ENCODE measurements at places on chromosomes 12 and 14.

GRCh38 chr12:108896336-108896735, 16.4 kb downstream of the DAO start:
- no peak for DNase-seq

DNA sequence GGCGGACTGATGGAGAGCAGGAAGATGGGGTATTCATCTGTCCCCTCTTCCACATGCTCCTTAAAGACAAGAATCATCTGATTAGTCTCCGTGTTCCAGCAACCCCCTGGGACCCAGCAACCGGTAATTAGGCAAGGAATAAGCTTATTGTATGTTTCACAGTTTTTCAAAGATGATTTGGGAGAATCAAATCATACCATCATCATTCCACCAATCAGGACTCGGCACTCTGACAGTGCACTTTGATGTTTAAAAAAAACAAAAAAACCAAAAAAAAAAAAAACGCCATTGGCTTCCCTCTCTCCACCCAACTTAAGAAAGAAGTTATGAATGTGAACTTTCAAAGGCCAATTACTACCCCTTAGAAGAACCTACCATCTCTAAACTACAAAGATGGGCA, 1.3 kb upstream of the DYNC1H1 start:
- no peak for DNase-seq

- peak; percentile 89 for DNase-seq
These were observed 146.7 kb downstream of the DYRK2 start for GRCh38 chr12:67795236-67795635.

DNA sequence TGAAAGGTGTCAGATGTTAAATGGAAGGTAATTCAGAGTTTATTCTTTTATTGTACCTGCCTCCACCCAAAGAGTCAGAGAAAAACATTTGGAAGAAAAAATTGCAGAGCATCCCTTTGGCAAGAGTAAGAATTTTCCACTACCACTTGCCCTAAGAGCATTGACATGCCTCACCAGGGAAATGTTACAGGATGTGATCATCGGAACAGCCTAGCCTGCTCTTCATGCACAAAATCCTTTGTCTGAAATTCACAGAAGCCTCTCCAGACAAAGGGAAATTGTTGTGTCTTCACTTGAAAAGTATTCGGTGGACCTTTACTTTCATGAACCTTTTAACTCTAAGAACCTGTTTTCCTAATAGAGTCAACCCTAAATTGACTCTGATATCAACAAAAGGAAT, 36.9 kb downstream of the ATP2A2 start:
- no peak for DNase-seq

DNA sequence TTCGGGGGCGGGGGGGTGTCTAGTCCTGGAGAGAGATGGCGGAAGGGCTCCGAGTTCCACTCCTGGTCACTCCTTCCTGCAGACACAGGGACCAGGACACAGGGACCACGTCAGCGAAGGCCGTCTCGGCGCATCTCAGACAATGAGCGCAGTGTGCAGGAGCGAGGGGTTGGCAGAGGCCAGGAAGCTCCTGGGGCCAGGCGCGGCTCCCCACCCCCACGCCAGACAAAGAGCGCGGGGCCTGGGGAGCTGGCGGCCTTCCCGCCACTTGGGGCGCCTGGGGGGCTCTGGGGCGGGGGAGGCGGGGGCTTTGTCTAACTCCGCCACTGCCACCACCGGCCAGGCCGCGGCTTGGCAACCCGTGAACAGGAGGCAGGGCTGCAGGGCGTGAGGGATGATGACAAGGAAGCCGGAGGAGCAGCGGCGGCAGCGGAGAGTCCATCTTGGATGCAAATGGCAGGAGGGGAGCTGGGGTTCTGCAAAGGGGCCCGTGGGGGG, 2.2 kb downstream of the CDK2AP1 start:
- DNase-seq = peak; percentile 57

- no peak for DNase-seq
These were observed 58.7 kb downstream of the TBK1 start for GRCh38 chr12:64510667-64511066.

- DNase-seq = no peak
These were observed 127.8 kb downstream of the GCH1 start for GRCh38 chr14:54774824-54775223.

DNA sequence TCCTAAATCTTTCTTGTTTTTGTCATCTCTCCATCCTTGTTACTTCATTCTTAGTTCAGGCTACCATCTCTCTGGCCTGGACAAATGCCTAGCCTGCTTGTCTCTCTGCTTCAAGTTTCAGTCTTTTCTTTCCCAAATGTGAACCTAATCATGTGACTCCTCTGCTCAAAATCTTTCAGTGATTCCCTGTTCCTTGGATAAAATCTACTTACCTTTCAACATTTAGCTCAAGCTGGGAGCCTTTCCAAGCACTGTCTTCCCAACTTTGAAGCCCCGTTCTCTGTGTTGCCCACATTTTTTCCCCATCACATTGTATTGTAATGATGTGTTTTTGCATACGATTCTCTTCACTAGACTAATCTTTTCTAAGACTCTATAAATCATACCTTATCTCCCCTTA, 24.7 kb downstream of the SLC7A8 start:
- no peak for DNase-seq

- no peak for DNase-seq
These were observed 9.3 kb downstream of the ZNF410 start for GRCh38 chr14:73895939-73896338.

DNA sequence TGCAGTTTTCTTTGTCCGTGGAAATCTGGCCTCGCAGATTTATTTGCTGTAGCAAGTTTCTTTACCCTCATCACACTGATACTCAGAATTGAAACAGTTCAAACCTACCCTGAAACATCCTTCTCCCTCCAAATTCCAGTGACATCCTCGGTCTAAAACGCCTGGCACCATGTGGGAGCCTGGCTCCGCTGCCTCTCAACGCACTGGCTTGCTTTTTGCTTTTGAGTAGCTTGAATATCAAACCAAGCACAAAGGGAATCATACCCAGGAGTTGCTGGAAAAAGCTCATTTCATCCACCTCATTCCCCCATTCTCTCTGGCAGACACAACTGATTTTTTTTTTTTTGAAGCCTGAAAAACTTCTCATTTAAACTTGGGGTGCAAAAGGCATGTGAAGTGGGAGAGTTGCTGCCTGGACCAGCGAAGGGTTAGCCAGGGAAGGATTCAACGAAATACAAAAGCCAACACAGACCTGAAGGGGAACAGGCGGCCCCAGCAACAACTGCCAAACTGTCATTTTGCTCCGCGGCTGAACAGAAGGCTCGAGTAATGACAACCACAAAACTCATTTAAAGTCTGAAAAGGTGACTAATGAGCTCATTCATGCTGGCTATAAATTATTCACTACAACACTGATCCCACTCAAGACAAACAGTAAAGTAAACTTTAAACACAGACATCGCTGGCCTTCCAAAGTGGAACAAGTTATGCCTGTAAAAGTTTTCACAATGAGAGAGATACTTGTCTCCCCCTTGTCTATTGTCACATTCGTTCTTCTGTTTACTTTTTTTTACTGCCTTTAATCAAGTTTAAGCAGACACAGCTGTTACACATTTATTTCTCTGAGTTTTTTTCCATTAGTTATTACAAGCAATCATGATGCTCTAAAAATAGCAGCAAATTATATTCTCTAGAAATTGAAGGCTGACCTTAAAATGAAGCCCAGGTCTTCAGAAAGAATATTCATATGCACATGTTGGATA, 12.5 kb upstream of the FOXN3 start:
- peak; percentile 48 for DNase-seq
